ENCODE measurements at places on chromosomes 6 and 20. TPM values are rescaled to one million over a fixed set of nuclear protein-coding genes. Genes with fewer than 3 reads are reported as not detected.

ADGRF5 gene
- total RNA-seq, result 0.54 TPM

C6orf52 gene
- 2.9 TPM for total RNA-seq

MYT1 gene
- not detected for total RNA-seq

DNA sequence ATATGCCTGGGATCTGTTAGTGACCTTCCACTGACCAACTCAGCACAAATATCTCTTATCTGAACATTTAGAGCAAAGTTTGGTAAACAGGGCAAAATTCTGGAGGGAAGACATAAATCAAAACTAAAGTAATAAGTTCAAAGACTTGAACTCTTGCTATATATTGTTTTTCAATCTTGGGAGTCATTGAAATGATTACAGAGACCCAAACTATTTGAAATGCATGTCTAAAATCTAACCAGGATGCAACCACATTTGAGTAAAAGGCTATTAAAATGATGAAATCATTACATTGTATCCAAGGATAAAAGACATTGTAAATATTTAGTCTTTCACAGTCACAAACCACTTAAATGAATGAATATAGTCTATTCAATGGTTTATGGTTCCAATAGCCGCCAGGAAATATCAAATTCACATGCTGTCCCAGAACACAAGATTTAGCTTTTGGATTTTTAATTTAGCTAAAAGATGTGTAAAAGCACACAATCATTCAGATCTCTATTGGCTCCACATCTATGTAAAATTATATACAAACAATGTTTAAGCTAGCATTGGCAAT lies 256.6 kb upstream of the EPHA7 start:
- H3K4me1 ChIP-seq, result peaks cover 4% of the 10 kb centered on the region
- H3K4me3 ChIP-seq, result no peak overlapping the region
- no peak for DNase-seq
- H3K36me3 ChIP-seq, result no peaks in the 10 kb centered on the region
- H3K27ac ChIP-seq, result no peak overlapping the region

DNA sequence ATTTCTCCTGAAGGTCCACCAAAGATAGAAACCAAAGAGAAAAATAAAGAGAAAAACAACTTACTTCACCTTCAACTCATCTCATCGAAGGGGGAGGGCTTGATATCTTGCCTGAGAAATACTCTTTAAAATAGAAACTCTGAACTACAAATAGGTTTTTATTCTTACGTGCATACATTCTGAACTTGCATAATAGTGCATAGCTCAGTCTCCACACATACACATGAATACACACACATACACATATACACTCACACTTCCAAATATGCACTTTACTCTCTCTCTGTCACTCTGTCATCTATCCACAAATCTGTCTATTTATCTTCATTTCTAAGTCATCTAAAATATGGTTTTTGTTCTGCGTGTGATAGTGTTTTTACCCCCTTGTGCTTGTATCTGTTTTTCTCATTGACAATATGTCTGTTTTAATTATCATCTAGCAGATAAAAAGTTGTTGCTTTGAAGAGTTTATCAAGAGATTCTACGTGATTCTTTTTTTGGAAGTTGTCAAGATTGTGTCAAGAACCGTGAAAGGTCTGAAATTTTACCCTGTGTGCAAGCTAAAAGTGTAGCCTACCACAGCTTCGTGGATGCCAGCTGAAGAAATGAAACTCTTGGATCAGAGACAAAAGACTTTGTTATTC lies 468.8 kb downstream of the EPM2A start:
- DNase-seq, result no peak
- H3K4me1 ChIP-seq, result no peaks in the 10 kb centered on the region
- no peaks in the 10 kb centered on the region for H3K36me3 ChIP-seq
- no peak overlapping the region for H3K27ac ChIP-seq
- peaks cover 2% of the 10 kb centered on the region for H3K27me3 ChIP-seq
- no peak overlapping the region for H3K4me3 ChIP-seq

GRCh38 chr6:138996524-138996923 lies 8.5 kb upstream of the REPS1 start:
- H3K4me3 ChIP-seq, result no peak overlapping the region
- H3K4me1 ChIP-seq, result no peaks in the 10 kb centered on the region
- H3K27ac ChIP-seq, result no peak overlapping the region
- H3K36me3 ChIP-seq, result no peaks in the 10 kb centered on the region
- DNase-seq, result no peak
- H3K27me3 ChIP-seq, result no peaks in the 10 kb centered on the region

- no peaks in the 10 kb centered on the region for H3K27me3 ChIP-seq
- peaks cover 9% of the 10 kb centered on the region for H3K4me1 ChIP-seq
- H3K4me3 ChIP-seq, result no peak overlapping the region
These were observed 213.3 kb upstream of the THEMIS start for GRCh38 chr6:128114164-128114563.

LST1 gene
- total RNA-seq, result not detected

- no peak for DNase-seq
- H3K4me1 ChIP-seq, result no peaks in the 10 kb centered on the region
- H3K27me3 ChIP-seq, result no peaks in the 10 kb centered on the region
- no peak overlapping the region for H3K4me3 ChIP-seq
These were observed 10.5 kb upstream of the BMP2 start for GRCh38 chr20:6756693-6757595.

ADIG gene
- total RNA-seq, result not detected

GRCh38 chr6:6881438-6882225 lies 226.1 kb upstream of the RREB1 start:
- DNase-seq, result no peak
- no peaks in the 10 kb centered on the region for H3K27me3 ChIP-seq
- H3K4me1 ChIP-seq, result peaks cover 3% of the 10 kb centered on the region
- H3K4me3 ChIP-seq, result no peak overlapping the region

GRCh38 chr6:18613319-18613925 lies 226.3 kb downstream of the RNF144B start:
- H3K27ac ChIP-seq, result no peak overlapping the region
- H3K27me3 ChIP-seq, result peaks cover 4% of the 10 kb centered on the region
- H3K4me1 ChIP-seq, result no peaks in the 10 kb centered on the region

DNA sequence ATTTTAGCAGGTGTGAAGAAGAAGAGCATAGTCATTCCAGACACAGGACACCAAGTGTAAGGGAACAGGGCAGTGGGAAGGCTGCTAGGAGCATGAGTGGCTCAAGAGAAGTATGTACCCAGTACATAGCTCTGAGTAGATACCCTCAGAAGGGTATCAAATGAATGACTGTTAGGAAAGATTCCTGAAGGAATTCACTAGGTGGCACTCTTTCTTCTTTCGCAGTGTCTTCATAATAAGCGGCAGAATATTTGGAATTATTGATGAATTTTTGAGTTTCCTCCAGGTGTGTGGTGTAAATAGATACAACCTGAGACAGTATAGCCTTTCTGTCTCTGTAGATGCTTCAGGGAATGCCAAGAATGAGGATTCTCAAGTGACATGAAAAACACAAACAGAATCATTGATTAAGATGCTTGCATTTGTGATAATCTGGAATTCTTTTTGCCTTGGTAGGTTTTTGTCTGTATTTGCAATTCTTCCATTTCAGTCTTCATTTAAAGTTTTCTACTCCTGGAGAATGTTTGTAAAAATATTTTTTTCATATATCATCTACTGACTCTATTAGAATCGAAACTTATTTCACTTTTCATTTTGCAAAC lies 264.3 kb upstream of the RIMS1 start:
- no peaks in the 10 kb centered on the region for H3K36me3 ChIP-seq
- H3K4me3 ChIP-seq, result no peak overlapping the region
- H3K27me3 ChIP-seq, result no peaks in the 10 kb centered on the region

- H3K4me1 ChIP-seq, result peaks cover 13% of the 10 kb centered on the region
- H3K27me3 ChIP-seq, result no peaks in the 10 kb centered on the region
- no peak for DNase-seq
These were observed 4.1 kb downstream of the DNAJC5 start for GRCh38 chr20:63898882-63899558.

DNA sequence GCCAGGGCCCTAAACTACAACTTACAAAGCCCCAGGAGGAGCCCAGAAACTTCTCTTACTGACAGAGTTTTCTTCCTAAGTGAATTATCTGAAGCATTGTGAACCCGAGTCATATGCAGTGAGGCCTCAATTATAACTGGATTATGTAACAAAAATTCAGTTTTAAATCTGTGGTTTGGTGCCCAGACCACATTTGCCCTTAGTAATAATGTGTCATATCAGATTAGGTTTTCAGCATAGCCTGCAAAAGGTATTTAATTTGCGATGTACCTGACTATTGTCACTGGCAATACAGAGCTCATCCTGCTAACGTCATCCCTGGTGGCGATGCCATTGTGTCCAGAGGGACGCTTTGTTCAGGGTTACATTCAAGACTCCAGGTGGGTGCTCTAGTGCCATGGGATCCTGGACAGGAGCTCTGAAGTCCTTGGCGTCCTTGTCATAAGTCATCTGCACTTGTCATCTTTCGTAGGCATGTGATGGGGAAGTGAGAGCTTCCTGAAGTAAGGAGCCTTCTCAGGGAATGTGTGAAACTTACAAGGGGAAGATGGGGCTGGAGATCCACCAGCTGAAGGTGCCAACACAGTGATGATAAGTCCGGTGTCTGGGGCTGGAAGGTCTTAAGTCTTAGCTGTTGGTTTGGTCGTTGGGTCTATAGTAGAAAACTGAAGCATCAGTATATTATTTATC lies 65.1 kb downstream of the HIVEP1 start:
- DNase-seq, result no peak
- no peaks in the 10 kb centered on the region for H3K27me3 ChIP-seq
- H3K4me1 ChIP-seq, result no peaks in the 10 kb centered on the region
- H3K27ac ChIP-seq, result no peak overlapping the region
- no peaks in the 10 kb centered on the region for H3K36me3 ChIP-seq
- H3K4me3 ChIP-seq, result no peak overlapping the region

DNA sequence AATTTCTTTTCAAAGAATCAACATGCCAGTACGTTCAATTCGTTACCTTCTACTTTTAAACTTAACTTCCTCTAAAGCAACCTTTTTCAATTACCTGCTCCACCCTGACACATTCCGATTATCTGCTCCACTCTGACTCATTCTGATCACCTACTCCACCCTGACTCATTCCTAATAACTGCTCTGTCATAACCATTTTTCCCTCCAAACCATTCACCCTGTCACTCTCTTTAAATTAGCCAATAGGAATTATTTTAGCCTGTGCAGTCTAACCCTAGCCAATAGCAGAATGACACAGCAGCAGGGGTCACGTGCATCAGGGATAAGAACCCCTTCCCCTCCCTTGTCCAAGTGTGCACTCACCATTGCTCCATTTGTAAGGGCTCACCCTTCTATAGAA lies 557.4 kb upstream of the EYS start:
- no peaks in the 10 kb centered on the region for H3K36me3 ChIP-seq
- no peaks in the 10 kb centered on the region for H3K4me1 ChIP-seq
- no peak overlapping the region for H3K27ac ChIP-seq
- H3K27me3 ChIP-seq, result no peaks in the 10 kb centered on the region
- no peak for DNase-seq

DNA sequence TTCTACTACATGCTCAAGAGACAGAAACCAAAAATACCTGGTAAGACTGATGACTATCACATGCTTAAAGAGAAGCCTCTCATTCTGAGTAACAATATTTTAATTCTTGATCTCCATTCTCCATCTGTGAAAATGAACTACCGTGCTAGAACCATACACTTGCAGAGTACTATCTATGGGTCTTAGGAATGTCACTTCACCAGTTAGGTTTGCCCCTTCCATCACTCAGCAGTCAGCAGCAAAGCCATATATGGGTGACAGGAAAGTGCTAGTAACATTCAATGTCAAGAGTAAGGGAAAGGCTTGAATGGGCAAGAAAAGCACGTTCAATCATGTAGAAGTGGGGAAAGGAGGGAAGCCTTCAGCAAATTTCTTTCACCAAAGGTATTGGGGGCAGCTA lies 2.3 kb downstream of the DNAAF9 start:
- H3K4me3 ChIP-seq, result no peak overlapping the region
- peaks cover 11% of the 10 kb centered on the region for H3K4me1 ChIP-seq
- H3K27me3 ChIP-seq, result no peaks in the 10 kb centered on the region
- DNase-seq, result no peak

IL20RA gene
- 0.07 TPM for total RNA-seq

DNA sequence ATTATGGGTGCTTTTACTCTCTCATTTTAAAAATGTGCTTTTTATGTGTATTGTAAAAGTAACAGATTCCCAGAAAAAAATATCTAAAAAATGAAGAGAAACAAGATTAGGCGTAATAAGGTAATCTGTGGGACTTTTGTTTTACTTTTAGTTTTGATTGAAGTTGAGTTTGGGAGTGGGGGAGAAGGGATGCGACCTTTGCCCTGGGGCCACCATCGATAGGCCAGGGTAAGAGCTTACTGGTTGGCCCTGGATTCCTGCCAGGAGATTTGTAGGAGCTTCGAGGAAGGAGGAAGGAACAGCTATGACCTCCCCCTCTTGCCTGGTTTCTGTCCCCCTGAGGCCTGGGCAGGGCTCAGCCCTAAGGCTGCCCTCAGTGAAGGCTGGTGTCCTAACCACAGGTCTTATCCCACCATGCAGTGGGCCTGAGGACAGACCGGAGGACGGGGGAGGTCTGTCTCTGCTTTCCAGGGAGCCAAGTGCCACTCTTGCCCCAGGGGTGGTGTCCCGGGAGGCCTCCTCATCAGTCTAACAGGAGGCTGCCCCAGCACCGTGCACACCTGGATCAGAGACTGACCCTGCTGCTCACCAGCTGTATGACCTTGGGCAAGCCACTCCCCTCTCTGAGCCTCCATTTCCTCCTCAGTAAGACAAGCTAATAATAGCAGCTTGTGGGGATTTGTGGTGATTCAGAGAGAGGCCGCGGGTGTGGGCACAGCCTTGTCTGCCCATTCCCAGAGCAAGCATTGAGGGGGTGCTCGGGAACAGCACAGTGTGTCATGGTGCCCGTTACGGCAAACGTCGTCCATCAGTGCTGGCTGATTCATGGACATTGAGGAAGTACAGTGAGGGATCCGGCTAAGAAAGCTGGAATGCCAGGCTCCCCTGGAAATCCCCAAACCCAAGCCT lies 21.2 kb downstream of the TGM2 start:
- peak overlapping the region; percentile 88 for H3K27ac ChIP-seq
- no peaks in the 10 kb centered on the region for H3K27me3 ChIP-seq
- peaks cover 35% of the 10 kb centered on the region for H3K36me3 ChIP-seq

GRCh38 chr20:15235471-15236198 lies 898.2 kb upstream of the FLRT3 start:
- H3K4me3 ChIP-seq, result no peak overlapping the region
- no peak for DNase-seq
- H3K27ac ChIP-seq, result no peak overlapping the region
- H3K4me1 ChIP-seq, result no peaks in the 10 kb centered on the region

DNA sequence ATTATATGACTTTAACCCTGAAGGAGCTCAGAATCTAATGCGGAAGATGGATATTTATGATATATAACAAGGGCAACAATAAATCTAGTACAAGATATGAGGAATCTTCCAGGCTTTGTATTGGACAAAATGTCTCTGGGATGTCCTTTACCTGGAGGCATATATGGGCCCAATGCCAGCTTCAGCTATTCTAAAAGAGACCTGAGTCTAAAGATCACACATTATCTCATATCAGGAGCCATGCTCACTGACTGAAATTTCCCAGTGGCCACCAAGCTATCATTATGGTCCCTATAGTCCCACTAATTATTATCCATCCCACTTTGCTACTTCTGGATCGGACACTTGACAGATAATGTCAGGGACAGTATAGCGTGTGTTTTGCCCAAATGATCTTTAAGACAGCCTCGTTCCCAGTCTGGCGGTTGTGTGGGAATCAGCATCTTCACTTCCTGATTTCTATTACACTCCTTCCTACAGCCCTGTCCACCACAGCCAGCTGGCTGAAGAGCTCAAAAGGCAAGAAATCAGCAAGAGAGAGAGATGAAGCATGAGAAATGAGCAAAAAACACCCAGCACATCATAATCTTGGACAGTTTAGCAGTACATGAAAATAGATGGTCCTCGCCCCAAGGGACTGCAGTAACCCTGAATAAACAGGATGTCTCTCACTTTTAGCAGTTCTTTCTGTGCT lies 34.9 kb downstream of the KLHL31 start:
- no peak overlapping the region for H3K27ac ChIP-seq
- H3K4me1 ChIP-seq, result peaks cover 9% of the 10 kb centered on the region
- DNase-seq, result no peak
- H3K27me3 ChIP-seq, result peaks cover 3% of the 10 kb centered on the region
- H3K36me3 ChIP-seq, result no peaks in the 10 kb centered on the region
